NCI-H2107 (cell line): ENCODE measurements at places on chromosomes 2 and 18.

GRCh38 chr2:144937066-144937465 lies 417.1 kb upstream of the ZEB2 start:
- DNase-seq = no peak

- DNase-seq = no peak
These were observed 739.4 kb upstream of the RAB6C start for GRCh38 chr2:129240061-129240460.

- no peak for DNase-seq
These were observed 221.0 kb downstream of the ZNF407 start for GRCh38 chr18:74818516-74819175.

DNA sequence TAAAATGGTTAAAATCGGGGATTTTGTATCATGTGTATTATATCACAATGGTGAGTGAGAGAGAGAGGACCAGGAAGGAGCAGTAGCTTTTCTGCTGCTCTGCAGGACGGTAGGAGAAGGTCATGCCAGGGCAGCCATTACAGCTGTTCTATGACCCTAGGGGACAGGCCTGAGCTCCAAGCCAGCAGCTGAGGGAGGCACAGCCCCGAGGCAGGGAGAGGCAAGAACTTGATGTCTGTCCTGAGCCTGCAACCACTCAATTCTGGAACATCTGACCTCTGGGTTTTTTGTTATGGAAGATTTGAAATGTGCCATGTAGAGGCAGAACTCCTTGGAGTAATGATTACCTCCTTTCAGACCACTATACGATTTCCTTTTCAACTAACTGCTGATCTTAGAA lies 135.8 kb upstream of the SH3BP4 start:
- DNase-seq = no peak

GRCh38 chr2:200054681-200055468 lies 99.5 kb downstream of the MAIP1 start:
- no peak for DNase-seq

DNA sequence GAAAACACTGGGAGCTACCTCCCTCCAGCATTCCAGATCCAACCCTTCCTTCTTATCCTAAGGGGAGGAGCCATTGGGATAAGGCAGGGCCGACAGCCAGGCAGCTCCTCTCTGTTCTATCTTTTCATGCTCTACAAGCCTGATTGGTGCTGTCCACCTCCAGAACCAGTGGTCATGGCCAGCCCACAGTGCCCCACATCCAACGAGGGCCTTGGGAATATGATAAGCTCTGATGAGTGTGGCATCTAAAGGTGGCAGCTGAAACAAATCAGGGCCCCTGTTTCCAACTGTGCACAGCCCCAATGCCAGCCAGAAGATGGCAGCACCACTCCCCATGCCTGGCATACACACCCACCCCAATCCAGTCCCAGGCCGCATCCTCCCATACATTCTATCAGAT lies 329.3 kb downstream of the C1D start:
- DNase-seq = no peak

DNA sequence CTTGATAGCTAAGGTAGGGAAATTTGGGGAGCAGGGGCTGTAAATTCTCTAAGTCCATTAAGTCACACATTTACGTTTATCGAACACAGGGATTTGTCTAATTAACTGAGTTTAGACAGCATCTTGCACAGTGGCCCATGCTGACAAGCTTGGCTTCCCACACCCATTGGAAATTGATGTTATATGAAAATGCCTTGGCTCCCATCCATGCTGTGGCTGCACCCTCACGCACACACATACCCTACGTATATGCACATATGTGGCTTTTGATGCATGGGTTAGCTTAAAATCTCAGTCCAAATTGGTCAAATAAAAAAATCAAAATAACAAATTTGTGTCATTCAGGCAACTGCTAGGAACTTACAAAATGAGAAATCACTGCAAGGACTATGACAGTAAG lies 37.8 kb downstream of the SEC11C start:
- DNase-seq = no peak

DNA sequence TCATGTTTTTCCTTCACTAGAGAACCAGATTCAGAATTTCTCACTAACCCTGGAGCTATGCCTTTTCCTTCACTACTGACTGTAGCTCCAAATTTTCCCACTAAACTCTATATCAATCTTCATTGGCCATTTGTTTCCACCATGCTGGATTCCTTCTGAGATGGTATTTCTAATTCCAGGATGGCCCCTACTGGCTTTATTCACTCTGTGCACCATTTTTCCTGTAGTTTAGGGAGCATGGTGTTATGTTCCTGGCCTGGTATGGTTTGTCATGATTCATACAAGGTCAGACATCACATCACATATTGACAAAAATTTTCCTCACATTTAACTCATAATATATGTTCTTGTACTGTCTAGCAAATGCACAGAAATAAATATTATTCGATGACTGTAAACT lies 229.2 kb upstream of the TFPI start:
- no peak for DNase-seq

DNA sequence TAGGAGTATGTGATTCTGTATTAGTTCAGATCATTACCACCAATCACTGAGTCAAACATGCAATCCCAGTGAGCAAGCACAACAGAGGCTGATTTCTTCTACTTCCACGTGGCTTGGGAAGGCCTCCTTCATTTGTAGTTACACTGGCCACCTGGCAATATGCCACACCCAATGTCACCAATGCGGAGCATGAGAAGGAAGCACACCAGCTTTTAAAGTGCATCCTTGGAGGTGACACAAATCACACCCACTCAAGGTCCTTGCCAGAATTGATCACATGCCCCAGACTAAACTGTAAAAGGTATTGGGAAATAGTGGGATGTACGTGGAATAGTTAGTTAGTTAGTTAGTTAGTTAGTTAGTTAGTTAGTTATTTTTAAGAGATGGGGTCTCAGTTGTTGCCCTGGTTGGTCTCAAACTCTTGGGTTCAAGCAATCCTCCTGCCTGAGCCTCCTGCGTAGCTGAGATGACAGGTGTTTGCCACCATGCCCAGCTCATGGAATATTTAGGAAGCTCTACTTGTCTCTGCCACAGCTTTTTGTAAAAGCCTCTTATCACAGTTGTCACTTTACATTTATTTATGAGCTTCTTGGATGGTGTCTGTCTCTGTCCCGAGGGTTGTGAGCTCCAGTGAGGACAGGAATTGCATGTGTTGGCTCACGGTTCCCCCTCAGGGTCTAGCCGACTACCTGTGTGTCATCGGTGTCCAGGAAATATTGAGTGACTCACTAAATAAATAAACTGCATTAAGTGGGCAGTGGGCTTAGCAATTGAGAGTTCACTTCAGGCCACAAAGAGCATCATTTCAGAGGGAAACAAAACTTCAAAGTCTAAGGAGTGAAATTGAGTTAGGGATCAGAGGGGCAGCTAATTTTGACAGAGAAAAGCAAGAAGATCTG lies 28.1 kb upstream of the CAB39 start:
- DNase-seq = no peak

- DNase-seq = no peak
These were observed 56.3 kb upstream of the ZDBF2 start for GRCh38 chr2:206218156-206218555.

GRCh38 chr2:2902547-2903281 lies 474.9 kb downstream of the EIPR1 start:
- DNase-seq = no peak

DNA sequence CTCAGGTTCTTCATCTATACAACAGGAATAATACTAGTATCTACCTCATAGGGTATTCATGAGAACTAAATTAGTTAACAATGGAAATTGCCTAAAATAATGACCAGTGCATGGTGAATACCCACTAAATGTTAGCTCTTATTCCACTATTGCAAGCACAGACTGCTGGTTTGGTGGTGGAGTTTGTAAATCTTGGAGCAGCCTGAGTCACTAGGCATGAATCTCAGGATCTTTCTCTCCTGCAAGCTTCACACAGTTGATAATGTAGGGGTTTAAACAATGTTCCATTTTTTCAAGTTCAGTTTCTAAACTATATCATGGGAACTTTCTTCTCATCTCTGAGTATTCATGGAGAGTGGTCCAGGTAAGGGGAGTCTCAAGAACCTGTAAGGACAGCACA lies 84.0 kb downstream of the OSR1 start:
- DNase-seq = no peak

DNA sequence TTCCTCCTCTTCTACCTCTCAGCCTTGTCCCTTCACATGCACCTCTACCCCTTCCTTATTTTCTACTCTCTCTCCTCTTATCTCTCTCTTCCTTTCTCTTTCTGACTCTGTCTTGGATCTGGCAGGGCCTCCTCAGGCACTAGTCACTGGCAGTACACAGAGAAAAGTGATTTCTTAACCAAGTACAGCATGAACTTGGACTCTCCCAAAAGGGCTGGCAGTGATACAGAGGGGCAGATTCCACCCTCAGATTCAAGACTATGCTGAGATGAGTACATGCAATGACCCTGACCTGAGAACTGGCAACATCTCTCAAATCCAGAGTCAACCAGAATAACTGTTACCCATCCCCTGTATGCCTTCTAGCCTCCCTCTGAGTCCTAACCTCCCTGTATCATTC lies 4.3 kb downstream of the AOX1 start:
- no peak for DNase-seq

DNA sequence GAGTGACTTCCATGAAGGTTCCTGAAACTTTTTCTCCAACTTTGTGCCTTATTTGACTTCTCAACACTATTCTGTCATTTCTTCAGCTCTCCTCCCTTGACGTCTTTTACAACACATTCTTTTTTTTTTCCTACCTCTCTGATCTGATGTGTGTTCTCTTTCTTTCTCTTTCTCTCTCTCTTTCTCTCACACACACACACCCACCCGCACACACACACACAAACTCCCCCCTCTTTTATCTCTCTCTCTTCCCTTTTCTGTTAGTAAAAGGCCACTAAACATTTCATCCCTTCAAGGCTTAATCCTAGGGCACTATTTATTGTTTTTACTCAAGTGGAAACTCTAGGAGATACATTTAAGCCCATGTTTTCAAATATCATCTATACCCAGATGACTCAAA lies 107.8 kb upstream of the CNTNAP5 start:
- no peak for DNase-seq

- no peak for DNase-seq
These were observed 140.9 kb upstream of the CRIM1 start for GRCh38 chr2:36214691-36215090.

DNA sequence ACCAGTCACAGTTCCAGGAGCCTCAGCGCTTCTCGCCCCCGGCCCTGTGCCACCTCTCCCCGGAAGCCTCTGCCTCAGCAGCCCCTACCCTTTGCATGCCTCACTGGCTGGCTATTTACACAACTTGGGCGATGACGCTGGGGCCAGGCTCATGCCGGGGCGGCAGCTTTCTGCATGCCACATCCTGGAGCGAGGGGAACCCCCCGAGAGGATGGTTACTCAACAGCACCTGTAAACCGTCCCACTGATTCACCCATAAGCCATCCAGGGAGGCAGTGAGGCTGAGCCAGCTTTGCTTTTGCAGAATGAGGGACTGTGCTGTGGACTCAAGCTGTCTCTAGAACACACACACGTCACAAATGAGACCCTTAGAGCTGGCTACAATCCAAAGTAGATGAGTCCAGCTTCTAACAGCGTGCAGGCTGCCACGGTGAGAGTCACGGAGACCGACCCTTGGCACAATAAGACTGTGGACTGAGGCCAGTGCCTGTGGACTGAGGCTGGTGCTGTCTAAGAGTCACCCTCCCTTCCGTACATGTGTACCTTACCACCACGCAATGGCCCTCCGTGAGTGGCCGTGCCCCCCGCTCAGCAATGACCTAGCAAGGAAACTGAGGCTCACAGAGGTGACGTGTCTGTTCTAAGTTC lies 45.6 kb upstream of the ODC1 start:
- DNase-seq = no peak

DNA sequence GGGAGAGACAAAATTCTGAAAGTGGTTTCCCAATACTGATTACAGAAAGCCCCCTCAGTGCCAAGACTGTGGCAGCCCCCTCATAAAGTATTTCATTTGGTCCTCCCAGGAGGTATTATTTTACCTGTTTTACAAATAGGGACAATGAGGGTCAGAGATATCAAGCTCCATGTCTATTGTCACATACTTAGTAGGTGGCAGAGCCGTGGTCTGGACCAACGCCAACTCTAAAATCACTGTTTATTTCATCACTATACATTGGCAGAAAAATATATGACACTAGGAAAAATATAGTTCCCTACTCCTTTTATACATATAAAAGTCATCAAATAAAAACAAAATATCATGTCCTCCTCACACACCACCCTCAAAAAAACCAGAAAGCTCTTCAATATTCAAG lies 68.6 kb downstream of the DHRS9 start:
- DNase-seq = no peak

GRCh38 chr2:176468457-176469113 lies 199.3 kb downstream of the MTX2 start:
- DNase-seq = no peak

DNA sequence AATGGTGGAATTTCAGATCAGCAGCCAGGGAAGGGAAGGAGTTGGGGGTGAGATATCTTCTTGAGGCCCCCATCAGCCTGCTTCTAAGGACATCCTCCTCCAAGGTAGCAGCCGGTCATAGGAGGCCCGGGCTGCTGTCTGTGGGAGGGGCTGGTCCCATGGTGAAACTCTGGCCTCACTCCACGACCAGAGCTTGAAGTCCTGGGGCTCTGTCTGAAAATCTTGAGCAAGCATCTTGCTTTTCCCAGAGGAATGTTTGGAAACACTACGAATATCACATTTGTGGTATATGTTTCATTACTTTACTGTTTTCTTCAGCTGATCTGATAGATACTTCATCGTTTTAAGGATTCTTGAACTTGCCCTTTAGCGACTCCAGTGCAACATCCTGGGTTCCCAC lies 103.7 kb downstream of the CTAGE1 start:
- DNase-seq = no peak

DNA sequence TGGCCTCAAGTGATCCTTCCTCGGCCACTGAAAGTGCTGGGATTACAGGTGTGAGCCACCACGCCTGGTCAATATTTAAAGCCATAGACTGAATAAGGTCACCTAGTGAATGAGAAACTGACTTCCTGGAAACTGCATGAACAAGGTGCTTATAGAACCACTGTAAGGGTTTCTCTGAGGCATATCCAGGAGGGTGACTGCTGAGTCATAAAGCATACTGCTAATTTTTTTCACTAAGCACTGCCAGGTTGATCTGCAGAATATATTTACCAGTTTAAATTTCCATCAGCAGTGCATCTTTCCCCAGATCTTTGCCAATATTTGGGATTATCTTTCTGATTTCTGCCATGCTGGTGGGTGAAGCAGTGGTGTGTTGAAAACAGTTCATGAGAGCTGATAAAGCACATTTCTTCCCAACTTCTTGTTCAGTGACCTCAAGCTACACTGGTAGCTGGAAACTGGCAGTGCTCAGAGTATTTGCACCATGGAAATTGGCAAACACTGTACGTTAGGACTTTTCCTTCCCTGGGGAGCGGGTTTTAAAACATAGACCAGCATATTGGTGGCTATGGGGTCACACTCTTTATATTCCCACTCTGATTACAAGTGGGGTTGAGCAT lies 4.2 kb upstream of the CLIP4 start:
- no peak for DNase-seq
